ENCODE measurements at places on chromosomes 3 and 15.

GRCh38 chr3:5002174-5002870, 23.1 kb downstream of the BHLHE40 start:
- no peak for DNase-seq

DNA sequence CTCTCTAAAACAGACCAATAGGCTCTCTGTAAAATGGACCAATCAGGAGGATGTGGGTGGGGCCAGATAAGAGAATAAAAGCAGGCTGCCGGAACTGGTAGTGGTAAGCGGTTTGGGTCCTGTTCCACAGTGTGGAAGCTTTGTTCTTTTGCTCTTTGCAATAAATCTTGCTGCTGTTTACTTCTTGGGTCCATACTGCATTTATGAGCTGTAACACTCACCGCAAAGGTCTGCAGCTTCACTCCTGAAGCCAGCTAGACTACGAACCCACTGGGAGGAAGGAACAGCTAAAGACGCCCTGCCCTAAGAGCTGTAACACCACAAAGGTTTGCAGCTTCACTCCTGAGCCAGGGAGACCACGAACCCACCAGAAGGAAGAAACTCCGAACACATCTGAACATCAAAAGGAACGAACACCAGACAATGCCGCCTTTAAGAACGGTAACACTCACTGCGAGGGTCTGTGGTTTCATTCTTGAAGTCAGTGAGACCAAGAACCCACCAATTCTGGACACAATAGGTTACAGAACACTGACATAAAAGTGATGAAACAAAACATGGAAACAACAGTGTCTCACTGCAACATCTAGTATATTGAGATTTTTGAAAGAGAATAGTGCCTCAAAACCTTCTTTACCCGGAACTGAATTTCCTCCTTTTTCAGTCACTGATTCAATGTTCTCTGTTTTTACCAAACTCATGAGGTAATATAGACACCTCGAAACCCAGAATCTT, 28.8 kb upstream of the PLSCR2 start:
- DNase-seq: no peak

- DNase-seq: no peak
These were observed 30.6 kb downstream of the NMD3 start for GRCh38 chr3:161251716-161252115.

- no peak for DNase-seq
These were observed 34.9 kb upstream of the TTBK2 start for GRCh38 chr15:42955518-42955917.

DNA sequence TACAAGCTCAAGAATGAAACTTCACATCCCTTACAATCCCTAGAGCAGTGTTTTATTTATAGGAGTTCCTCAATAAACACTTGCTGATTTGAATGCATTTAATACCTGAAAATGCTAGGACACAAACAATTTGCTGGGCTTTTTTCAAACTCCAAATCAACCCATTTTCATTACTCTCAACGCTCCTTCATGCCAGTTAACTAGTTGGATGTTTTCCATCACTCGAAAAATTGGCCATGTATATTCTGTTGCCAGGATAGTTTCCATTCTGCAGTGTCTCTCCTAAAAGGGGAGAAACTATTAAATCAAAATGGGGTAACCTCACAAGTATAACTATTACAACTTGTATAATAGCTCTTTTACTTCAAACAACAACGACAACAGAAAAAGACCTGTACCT, 1.2 kb downstream of the GBE1 start:
- no peak for DNase-seq

DNA sequence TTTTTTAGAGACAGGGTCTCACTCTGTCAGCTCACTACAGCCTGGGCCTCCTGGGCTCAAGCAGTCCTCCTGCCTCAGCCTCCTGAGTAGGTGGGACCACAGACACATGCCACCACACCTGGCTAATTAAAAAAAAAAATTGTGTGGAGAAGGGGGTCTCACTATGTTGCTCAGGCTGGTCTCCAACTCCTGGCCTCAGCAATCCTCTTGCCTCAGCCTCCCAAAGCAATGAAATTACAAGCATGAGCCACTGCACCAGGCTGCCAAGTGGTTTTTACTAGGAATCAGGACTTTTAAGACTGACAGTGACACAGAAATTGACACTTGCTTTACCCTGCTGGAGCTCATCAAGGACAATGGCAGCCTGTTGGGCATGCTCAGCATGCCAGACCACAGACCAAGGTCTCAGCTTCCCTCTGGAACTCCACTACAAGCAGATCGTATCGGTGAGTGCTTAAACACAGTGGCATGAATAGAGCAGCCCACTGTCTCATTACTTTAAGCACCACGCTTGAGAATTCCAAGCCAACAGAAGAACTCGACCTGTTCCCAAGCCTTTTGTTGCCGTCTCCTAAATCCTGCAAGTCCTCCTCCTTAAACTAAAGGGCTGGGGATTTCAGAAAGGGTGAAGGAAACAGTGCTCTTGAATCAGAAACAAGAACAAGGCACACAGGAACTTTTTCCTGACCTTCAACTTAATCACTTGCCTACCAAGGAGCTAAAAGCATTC, 41.4 kb downstream of the EOMES start:
- no peak for DNase-seq

- DNase-seq: no peak
These were observed 92.8 kb downstream of the TFG start for GRCh38 chr3:100802126-100802525.

DNA sequence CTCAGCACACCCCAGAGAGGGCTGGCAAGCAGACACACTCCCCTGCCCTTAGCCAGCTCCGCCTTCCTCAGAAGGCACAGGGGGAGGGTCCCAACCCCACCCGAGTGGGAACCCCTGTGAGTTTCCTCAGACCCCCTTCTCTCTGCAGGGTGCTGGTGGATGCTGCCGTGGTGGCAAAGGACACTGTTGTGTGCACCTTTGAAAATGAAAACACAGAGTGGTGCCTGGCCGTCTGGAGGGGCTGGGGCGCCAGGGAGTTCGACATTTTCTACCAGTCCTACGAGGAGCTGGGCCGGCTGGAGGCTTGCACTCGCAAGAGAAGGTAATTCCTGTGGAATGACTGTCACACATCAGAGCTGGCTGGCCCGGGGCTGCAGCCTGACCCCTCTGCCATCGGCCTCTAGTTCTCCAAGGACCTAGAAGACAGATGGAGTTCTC, 149.4 kb downstream of the LRRK1 start:
- no peak for DNase-seq
